ENCODE measurements at places on chromosomes 13 and 19.

DNA sequence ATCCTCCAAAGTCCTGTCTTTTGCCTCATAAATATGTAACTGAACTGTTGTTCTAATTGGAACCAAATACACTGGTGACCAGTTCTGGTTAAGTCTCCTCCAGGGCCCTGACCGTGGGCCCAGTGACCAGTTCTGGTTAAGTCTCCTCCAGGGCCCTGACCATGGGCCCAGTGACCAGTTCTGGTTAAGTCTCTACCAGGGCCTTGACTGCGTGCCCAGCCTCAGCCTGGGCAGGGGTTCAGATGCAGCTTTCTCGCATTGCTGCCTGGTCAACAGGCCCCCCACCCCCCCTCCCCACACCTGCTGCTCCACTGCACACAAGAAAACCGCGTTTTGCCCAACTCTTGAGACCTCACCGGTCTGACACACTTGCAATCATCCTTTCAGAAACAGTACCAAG is 3.8 kb upstream of the GRTP1 start:
- no peak for DNase-seq

DNA sequence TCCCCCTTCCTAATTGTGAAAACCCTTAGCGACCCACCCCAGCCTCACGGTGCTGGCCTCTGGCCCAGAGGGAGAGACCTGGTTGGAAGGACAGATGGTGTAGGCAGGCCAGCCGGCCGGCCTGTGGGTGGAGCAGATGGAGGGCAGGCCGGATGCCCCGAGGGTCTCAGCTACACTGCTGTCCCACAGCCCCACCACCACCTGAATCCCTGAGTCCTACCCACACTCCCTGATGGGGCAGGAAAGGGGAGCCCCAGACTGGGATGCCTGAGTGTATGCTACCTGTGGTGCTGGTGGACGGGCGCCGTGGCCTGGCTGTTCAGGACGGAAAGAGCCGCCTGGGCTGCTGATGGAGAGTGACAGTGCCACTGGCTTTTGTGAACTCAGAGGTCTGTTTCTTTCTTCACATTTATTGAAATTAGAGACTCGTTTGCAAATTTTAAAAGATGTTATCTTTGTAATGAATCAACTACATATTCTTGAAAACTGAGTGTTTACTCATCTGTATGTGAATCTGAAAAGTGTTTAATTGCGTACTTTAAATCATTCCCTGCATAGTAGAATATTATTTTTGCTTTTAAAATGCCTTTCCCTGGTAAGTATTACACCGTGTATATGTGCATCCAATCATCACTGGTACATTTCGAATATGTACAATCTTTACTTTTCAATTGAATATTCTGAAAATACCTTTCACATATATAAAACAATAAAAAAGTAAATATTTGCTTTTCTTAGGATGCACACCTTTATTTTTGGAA is 35.7 kb downstream of the TFDP1 start:
- DNase-seq = no peak

GRCh38 chr13:29958476-29958875 is 108.1 kb upstream of the UBL3 start:
- DNase-seq = no peak

DNA sequence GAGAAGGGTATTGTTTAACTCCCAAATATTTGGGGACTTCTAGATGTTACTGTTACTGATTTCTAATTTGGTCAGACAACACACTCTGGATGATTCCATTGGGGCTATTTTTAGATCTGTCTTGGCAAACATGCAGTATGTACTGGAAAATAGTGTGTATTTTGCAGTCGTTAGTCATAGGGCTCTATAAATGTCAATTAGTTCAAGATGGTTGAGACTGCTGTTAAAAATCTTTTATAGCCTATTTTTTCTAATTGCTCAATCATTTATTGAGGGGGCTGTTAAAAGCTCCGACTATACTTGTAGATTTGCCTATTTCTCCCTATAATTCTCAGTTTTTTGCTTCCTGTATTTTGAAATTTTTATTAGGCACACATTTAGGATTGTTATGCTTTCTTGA is 31.4 kb downstream of the PPP5C start:
- no peak for DNase-seq

DNA sequence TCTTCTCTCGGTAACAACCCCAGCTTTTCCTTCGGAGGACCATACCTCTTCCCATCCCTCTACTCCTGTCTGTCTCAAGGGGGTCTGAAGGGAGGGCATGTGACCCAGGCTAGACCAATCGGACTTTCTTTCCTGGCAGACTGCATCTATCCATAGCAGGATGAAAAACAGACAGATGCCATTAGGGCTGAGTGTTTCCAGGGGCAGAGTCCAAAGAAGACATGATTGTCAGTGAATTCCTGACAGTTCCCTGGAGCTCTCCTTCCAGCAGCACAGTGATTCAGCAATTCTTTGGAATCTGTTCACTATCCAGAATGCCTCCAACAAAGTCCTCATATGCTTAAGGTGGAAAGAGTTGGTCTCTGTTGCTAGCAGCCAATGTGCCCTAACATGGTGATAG is 189.8 kb downstream of the KCTD12 start:
- DNase-seq = no peak

DNA sequence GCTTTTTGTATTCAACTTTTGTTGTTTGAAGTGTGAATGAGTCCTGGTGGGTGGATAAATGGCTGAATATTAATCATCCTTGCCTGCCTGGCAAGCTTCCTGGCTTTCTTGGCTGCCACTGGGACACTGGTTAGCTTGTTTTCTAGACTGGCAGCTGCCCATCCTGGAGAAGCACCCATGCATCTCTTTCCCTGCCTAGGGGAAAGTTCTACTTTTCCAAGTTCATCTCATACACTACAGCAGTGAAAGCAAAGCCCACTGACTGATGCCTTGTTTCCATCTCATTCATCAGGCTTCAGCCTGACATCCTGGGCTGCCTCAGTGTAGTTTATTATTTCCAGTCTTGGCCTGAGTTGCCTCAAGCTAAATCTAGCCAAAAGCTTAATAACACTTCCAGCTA is 244.8 kb downstream of the PCDH20 start:
- no peak for DNase-seq

DNA sequence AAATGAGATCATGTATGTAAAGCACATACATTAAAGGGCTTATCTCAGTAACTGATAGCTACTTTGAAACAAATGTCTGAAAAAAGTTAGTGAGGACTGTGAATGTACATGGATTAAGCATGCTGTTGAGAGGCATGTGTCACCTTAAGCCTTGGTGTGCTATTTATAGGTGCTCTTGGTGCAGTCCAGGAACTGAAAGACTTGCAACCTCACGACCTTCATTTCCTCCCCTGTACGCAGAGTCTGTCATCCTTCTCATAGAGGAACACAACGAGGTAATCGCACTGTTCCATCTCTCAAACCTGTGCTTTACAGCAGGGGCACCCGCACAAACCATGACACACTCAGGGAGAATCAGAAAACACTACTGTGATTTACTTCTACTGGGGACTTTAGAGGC is 65.6 kb downstream of the UFM1 start:
- DNase-seq = no peak

GRCh38 chr13:97889803-97890202 is 63.7 kb upstream of the IPO5 start:
- no peak for DNase-seq

- DNase-seq = peak; percentile 20
Measured at GRCh38 chr19:12665281-12665573, 1.3 kb downstream of the MAN2B1 start.

- no peak for DNase-seq
Measured at GRCh38 chr13:29454931-29455481, 140.5 kb downstream of the SLC7A1 start.

GRCh38 chr19:46953955-46954501 is 65.6 kb upstream of the NPAS1 start:
- no peak for DNase-seq

DNA sequence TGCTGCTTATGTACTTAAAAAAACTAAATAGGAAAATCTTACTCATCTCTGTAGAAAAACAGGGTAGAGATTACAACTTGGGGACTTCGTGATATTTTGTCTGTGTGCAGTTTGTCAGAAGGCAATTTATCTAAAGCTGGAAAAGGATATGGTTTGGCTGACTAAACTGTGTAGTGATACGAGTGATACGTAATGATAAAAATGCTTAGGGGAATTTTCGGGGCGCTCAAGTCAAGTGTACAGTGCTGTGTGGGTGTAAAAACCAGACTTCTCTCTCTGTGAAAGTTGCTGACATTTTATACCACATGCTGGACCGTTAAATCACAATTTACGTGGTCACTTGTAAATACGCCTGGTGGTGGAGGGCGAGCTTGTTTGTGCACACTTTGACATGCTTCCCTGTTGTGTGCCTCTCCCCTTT is 221.7 kb downstream of the KCNRG start:
- no peak for DNase-seq

DNA sequence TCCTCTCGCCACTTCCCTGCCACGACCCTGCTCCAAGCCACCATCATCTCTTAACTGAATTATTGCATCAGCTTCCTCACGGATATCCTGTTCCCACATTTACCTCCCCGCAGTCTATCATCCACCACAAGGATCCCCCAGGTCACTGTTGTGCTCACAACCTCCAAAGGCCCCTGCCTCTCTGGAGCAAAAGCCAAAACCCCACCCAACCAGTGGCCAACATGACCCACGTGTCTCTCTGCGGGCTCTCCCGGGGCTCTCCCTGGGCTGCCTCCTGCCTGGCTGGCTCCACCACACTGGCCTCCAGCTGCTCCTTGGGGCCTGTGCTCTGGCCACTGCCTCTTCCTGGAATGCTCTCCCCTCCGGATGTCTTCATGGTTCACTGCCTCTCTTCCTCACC is 809.3 kb downstream of the UQCRFS1 start:
- DNase-seq = peak; percentile 4

DNA sequence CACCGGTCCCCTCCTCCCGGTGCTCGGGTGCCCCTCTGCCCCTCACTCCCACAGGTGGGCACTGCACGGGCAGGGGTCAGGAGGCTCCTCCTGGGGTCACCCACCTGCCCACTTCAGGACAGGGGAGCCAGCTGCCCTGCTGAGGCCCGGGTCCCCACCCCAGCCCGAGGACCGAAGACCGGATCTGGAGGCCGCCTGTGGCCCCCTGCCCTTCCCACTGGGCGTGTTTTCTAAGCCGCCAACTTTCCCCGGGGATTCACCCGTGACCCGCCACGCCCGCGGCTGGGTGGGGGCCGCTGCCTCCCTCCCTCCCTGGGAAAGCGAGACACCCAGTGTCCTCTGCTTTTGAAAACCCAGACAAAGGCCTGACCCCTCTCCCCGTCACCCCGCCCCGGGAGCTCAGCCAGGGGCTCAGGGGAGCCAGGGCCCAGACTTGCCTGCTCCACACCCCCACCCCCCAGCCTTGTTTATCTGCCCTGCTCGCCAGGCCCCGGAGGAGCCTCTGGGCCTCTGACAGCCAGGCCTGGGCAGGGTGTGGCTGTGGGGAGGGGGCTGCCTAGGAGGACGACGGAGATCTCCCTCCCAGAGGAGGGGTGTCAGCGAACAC is 1.3 kb downstream of the PALM start:
- peak; percentile 53 for DNase-seq

GRCh38 chr19:2533686-2534422 is 57.9 kb downstream of the GADD45B start:
- no peak for DNase-seq

GRCh38 chr13:54241719-54242118 is 1213.1 kb downstream of the OLFM4 start:
- DNase-seq = peak; percentile 23

GRCh38 chr19:47863514-47863936 is 4.5 kb downstream of the TPRX2 start:
- DNase-seq = peak; percentile 77

DNA sequence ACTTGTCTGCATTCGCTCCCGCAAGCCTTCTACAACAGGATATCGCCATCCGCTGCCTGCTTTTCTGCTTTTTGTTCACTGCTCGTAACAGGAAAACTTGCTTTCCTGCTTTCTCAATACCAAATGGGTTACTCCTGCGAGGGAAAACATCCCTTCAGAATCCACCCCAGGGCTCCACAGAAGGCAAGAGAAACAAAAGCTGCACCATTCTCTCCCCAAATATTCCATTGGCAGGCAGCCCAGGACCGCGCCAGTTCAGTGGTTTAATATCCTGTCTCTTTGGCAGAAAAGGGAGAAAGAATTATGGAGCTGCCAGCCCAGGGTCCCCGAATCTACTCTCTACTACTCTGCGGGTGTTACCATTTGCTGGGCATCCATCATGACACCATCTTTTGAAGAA is 84.7 kb upstream of the DOCK9 start:
- DNase-seq = peak; percentile 63

GRCh38 chr13:80237646-80238045 is 103.3 kb downstream of the SPRY2 start:
- no peak for DNase-seq

DNA sequence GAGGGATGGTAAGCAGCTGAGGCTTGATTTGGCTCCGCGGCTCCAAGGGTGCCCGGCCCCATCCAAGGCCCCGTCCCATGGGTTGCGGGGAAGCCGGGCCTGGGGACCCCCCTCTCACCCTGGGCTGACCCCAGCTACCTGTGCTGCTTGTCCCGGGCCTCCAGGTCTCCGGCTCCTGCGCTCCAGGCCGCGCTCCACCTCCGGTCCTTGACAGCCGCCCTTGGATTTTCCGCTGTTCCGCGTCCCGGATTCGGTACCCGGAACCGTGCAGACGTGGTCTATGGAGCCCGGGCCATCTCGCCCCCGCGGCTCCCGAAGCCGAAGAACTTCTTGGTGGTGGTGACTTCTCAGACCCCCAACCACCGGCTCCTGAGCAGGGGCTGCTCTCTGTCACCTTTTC is 48.3 kb upstream of the C1QTNF9B start:
- DNase-seq = no peak

- DNase-seq = no peak
Measured at GRCh38 chr19:20926796-20927195, 3.7 kb downstream of the ZNF85 start.

DNA sequence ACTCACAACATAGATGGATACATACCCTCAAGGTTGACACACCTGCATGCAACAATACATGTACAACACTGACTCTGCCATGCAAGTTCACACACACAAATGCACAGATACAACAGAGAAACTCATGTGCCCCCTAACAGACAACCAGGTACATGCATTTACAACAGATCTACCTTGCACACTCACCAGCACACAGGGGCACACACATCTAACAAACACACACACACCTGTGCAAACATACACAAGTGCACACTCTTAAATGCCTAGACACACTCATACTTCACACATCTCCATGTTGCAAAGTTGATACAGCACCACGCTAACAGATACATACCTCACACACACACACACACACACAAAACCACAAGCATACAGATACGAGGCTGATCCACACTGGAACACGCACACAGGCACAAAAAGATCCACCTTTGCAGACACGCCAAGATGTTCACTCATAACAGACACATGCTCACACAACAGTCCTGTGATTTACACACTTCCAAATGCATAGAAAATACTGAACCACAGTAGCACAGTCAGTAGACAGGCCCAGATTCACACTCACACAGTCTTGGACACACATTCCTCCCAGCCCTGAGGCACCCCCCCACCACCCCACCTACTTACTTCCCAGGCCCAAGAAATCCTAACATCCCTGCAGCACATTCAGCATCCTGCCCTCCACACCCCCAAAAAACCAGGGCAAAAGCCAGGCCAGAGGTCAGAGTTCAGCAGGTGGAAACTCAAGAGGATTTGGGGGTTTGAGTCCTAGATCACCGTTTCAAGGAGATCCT is 1.4 kb downstream of the LRFN1 start:
- no peak for DNase-seq

GRCh38 chr13:70080012-70080411 is 27.6 kb upstream of the ATXN8OS start:
- peak; percentile 18 for DNase-seq

- DNase-seq = peak; percentile 80
Measured at GRCh38 chr19:50607874-50608785, 31.6 kb downstream of the SYT3 start.

GRCh38 chr13:58266271-58266670 is 634.7 kb downstream of the PCDH17 start:
- DNase-seq = no peak

Measured in lung (tissue), 17 donors.